ENCODE measurements at places on chromosomes 6 and 20. TPM values are rescaled to one million over a fixed set of nuclear protein-coding genes. Genes with fewer than 3 reads are reported as not detected.

- no peak for DNase-seq
Observed at GRCh38 chr20:33677991-33678702, 3.9 kb upstream of the NECAB3 start.

Gene SRMS
- total RNA-seq: not detected

Gene COL10A1
- total RNA-seq: not detected

DNA sequence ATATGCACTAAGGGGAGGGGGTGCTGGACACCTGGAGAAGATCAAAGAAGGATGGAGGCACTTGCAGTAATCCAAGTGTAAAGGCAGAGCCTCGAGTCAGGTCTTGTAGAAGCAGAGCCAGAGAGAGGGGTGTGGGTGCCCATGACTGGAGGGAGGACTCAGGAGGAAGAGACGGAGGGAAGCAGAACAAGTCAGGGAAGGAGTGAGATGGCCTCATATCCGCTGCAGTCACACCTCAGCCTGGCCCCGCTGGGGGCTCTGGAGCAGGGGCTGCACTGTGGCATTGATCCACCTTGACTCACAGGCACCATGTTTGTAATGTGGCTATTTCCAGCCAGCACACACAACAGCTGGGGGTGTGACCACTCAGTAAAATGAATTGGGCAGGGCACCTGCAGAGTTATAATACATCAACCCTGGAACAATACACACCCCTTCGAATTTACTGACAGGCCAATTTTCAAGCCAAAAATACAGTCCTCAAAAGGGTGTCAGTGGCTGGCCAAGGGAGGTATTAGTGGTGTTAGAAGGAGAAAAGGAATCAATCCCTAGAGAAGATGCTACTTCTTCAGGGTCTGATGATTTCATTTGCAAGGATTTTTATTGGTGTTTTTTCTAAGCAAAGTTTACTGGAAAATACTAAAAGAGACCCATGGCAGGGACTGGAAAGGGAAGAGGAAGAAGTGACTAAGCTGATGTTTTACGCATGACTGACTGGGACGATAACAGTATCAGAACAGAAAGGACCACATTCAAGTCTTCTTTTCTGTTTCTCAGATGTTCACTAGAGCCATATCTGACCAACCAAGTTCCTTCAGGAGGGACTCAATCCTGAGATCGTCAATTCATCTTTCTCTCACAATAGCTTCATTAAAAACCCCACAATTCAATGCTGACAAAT lies 18.9 kb upstream of the NXT1 start:
- DNase-seq: no peak

DNA sequence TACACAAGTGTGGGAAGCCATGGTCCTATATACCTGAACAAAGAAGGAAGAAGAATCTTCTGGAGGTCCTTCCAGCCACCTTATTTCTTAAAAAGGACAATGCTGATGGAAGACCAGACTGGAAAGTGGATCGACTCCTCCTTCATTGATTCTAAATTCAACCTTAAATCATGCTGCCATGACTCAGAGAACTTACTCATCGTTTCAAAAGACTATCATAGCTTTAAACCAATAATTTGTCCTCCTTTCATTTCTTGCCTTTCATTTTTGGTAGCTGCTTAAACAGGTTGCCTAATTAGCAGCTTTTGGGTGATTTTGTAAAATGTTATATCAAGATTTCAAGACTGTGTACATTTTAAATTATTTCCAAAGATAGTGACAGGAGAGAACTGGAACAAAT lies 60.8 kb downstream of the RTN4IP1 start:
- no peak for DNase-seq

Gene MUC22
- not detected for total RNA-seq

DNA sequence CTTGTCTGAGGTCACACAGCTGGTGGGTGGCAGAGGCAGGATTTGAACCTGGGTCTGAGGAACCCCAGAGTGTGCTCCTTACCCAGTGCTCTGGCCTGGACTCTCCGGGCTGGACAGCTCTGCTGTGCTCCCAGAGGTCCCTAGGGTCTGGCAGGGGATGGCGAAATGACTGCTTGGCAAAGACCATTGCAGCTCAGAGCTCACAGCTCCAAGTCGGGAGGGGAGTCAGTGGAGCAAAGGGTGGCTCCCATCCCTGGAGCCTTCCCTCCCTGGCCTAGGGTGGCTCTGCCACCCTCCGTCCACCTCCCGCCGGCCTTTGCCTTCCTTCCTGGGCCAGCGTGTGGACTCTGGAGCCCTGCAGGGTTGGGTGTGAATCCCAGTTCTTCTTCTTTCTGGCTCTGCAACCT lies 17.5 kb downstream of the CEBPB start:
- DNase-seq: no peak

Gene MUC21
- not detected for total RNA-seq

DNA sequence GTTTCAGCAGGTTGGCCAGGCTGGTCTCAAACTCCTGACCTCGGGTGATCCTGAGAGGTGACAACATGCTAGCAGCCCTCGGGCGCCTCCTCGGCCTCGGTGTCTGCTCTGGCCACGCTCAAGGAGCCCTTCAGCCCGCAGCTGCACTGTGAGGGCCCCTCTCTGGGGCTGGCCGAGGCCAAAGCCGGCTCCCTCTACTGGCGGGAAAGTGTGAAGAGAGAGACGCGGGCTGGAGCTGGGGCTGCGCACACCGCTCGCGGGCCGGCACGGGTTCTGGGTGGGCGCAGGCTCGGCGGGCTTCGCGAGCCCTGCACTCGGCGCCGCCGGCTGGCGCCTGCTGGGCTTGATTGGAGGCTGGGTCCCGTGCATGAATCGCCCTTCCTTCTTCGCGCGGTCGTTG lies 80.8 kb upstream of the RBM24 start:
- no peak for DNase-seq

Gene GDAP1L1
- not detected for total RNA-seq

GRCh38 chr20:56360908-56361205 lies 2.1 kb downstream of the FAM210B start:
- DNase-seq: no peak
